ENCODE measurements at places on chromosomes 5 and 9. TPM values are rescaled to one million over a fixed set of nuclear protein-coding genes. Genes with fewer than 3 reads are reported as not detected.

Gene PCDHB2
- total RNA-seq: 5.5 TPM

Gene AP3S1
- 76.2 TPM for total RNA-seq

GRCh38 chr5:107425541-107426031 lies 245.2 kb downstream of the EFNA5 start:
- DNase-seq: no peak

DNA sequence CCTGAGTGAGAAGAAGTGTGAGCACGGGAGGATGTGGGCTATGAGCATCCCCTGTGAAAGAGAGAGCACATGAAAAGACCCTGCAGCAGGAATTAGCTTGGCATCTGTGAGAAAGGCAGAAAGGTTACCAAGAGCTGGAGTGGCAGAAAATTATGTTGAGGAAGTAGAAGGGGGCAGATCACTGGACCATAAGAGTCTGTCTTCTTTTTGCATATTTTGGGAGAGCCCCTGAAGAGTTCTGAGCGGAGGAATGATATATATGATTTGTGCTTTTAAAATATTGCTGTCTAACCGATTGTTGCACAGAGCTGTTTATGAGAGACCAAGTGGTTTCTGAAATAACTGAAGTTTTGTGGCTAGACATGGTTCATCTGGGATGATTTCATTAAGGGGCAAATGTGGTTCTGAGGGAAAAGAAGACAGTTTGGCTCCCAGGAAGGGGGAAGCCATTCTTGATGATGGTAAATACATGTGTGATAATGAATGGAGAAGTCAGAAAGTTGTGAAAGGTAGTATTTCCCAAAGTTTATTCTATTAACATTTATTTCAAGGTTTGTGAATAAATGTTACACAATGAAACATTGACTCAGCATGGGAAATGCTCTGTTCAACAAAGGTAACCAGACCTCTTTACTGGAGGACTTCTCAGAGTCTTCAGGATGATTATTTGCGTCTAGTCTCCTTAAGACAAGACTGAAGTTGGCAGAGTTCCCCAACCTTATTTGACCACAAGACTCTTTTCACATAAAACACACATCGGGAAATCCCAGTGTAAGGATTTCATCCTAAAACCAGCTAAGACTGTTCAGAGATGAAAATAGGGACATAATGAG lies 31.5 kb upstream of the ADRB2 start:
- DNase-seq: no peak

GRCh38 chr5:173645890-173646574 lies 29.6 kb upstream of the BOD1 start:
- DNase-seq: no peak

DNA sequence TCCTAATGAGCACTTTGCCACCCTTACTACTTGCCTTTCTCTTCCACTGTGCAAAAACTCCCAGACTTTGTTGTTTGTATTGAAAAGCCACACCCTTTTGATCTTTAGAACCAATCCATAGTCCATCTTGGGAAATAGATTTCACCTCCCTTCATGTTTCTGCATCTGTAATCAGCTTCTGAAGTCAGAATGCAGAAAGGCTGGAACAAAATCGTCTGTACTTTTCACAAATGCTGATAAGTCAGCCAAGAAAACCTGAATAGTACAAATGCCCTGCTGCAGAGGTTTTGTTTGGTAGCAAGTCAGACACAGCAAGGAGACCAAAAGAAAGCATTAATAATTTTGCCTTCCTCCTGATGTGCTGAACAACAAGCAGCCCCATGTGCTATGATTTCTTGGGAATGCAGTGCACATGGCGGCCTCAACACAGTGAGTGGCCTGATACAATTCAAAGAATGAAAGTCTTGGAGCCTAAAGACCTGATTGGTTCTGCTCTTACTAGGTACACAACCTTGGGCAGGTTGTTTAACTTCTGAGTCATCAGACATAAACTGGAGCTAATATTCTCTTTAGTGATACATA lies 59.2 kb upstream of the STK32A start:
- DNase-seq: no peak

DNA sequence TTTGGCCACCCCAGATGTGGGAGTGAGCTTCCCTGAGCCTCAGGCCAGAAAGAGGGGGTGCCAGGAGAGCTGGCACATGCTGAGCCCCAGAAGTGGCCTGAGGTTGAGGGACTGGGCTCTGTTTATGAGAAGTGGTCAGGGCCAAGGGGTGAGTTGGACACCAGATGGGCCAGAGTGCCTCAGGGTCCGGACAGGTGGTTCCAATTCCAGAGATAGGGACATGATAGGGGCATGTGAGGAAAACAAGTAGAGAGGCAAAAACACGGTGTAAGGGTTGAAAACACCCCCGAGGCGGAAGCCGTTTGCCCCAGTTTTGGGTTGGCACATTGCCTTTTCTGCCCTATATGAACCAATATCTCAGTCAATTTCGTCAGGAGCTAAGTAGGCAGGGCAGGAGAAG lies 125.6 kb upstream of the NFIB start:
- no peak for DNase-seq

GRCh38 chr5:176653401-176654385 lies 6.4 kb downstream of the TSPAN17 start:
- no peak for DNase-seq

- DNase-seq: peak; percentile 33
Observed at GRCh38 chr9:87336914-87337333, 160.7 kb upstream of the DAPK1 start.

- no peak for DNase-seq
Observed at GRCh38 chr9:31597977-31598376, 786.5 kb upstream of the ACO1 start.

DNA sequence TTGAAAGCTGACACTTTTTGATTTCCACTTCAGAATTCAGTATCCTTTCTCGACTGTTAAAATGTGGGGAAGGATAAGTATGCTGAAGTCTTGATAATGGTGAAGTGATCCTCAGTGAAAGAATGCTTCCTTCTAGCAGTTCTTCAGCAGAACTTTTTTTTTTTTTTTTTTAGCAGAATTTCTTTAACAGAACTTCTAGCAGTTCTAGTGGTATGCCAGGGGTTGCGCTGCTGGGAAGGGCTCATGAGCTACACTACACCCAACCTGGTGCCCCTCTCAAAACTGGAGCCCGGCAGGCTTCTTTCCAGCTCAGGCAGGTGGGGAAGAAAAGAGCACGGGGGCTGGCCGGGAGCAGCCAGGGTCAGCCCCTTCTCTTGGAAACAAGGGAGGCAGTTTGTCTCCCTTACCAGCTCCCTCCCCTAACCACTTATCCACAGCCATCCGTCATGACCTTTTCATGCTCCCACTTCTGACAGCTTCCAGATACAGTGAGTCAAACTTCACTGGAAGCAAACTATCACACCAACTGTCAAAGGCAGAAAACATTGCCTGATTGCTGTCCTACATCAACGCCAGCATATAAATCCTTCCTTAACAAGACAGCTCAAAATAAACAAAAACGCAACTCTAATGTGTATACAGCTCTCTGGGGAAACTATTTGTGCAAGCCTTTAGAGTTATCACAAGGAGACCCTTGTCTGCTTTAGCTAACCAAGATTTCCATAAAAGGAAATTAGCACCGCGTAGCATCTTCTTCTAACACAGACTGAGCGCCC lies 211.5 kb downstream of the GAPVD1 start:
- no peak for DNase-seq

DNA sequence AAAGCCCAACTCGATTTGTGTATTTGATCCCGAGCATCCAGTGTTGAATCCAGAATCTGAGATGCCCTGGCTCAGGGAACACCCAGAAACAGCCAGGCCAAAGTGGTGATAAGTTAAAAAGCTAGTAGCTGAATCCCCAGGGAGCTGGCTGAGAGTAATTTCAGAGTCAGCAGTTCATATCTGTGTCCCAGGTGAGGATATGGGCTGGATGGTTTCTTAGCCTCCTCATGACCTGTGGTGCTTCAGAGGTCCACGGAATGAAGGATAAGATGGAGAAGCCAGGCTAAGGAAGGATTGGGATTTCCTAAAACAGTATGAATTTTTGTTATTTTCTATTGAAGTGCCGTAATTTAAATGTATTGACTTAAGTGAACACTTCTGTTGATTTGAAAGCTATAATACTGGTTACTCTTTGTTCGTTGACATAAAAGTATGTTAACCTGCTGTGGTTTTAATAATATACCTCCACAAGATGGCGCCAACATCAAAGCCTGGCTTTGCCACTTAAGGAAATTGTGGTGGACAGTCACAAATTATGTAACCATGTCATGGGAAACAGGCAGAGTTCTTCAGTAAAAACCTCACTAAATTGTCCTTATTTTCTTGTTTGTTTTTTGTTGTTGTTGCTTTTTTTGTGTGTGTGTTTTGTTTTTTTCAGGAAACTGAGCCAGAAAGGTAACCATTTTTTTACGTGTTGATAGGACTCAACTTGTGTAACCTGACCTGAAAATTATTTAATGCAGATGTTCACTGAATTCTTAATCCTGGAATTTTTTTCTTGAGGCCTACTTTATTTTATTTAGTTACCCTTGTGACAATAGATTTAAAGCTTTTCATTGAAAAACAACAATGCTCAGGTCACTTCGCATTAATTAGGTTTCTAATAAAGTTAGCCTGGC lies 11.4 kb downstream of the MTAP start:
- DNase-seq: no peak

- no peak for DNase-seq
Observed at GRCh38 chr5:135635451-135635850, 56.7 kb upstream of the CXCL14 start.

GRCh38 chr9:73869264-73869663 lies 627.9 kb upstream of the RORB start:
- DNase-seq: peak; percentile 1

DNA sequence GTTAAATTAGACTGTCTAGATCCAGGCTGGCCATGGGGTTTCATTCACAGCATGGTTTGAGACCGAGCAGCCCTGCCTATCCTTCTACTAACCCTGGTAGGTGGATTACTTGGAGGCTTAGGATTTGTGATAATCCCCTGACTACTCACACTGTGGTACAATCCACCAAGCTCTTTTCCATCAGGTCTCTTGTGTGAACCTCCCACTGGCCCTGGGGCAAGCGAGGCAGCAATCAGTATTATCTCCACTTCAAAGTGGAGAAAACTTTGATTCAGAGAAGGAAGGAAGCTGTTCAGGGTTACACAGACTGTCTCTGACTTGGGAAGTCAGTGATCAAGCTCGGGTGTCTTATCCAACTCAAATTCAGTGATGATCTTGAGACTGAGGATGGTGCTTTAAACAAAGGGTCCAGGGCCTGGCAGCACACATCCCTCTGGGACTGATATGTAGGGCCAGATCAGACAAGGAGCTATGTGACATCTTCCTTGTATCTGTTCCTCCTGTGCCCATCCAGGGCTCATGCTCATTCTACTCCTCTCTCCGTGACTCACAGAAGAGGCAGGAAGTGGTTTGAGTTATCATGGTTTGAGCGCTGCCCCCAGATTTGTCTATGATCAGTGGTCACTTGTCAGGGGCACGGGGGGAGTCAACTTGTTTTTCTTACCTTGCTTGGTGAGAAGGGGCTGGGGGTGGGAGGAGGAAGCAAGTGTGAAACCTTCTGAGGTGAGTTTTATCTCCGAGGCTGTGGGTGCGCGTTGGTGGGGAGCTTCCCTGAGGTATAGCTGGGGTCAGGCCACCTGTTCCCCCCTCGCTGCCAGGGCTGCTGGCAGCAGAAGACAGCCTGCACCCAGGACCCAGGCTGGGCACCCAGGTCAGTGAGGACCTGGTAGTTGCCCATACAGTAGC lies 48.6 kb downstream of the RGS3 start:
- no peak for DNase-seq
